ENCODE measurements at places on chromosomes 5 and 9.

- H3K4me1 ChIP-seq: no peaks in the 10 kb centered on the region
- peaks cover 5% of the 10 kb centered on the region for H3K27me3 ChIP-seq
- no peak overlapping the region for H3K4me3 ChIP-seq
- no peak for DNase-seq
These were observed 111.0 kb upstream of the LIFR start for GRCh38 chr5:38667499-38667776.

- no peak overlapping the region for H3K4me3 ChIP-seq
- no peaks in the 10 kb centered on the region for H3K36me3 ChIP-seq
- H3K4me1 ChIP-seq: no peaks in the 10 kb centered on the region
These were observed 25.7 kb upstream of the KCNV2 start for GRCh38 chr9:2691626-2692025.

GRCh38 chr5:39451276-39451941, 26.6 kb upstream of the DAB2 start:
- H3K4me1 ChIP-seq: no peaks in the 10 kb centered on the region
- DNase-seq: no peak
- no peak overlapping the region for H3K27ac ChIP-seq
- H3K4me3 ChIP-seq: no peak overlapping the region

DNA sequence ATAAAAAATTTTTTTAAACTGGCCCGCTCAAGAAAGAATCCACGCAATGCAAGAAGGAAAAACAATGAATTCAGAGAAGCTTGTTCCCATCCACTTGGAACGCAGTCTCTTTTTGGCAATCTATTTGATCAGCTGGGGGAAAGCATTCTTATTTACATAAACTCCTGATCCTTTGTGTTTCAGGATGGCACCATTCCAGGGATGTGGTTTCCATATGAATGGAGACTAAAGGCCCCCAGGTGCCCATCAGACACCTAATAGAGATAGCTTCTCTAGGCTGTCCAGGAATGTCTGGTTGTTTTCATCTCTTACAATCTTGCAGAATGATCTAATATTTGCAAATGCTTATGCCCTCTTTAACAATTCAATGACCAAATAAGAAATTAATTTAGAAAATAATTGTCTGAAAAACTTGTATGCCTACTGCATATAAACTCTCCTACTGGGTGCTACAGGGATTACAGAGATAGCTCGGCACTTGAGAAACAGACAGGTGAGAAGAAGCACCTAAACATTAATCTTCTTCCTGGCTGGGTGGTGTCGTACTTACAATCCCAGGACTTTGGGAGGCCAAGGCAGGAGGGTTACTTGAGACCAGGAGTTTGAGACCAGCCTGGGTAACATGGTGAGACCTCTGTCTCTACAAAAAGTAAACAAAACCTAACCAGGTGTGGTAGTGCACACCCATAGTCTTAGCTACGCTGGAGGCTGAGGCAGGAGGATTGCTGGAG, 3.0 kb upstream of the RASGRF2 start:
- H3K27ac ChIP-seq: no peak overlapping the region
- H3K36me3 ChIP-seq: no peaks in the 10 kb centered on the region
- no peak for DNase-seq

DNA sequence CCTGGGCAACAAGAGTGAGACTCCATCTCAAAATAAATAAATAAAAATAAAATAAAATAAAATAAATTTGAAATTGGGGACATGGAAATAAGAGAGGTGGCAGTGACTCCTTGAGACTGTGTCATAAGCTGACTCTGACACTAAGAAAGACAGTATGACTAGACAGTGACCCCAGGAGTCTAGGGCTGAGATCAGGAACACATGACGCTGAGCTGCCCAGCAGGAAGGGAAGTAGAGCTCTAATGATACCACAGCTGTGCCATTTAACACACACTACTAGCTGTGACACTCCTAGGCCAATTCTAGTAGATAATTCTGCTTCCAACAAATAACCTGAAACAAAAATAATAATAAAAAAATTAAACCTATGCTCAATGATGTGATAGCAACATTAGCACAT, 293.0 kb downstream of the SEC61B start:
- no peak overlapping the region for H3K27ac ChIP-seq
- no peak overlapping the region for H3K4me3 ChIP-seq
- H3K4me1 ChIP-seq: peaks cover 10% of the 10 kb centered on the region
- H3K36me3 ChIP-seq: no peaks in the 10 kb centered on the region
- H3K27me3 ChIP-seq: no peaks in the 10 kb centered on the region
- no peak for DNase-seq

- no peaks in the 10 kb centered on the region for H3K27me3 ChIP-seq
- H3K27ac ChIP-seq: peak overlapping the region; percentile 86
- H3K36me3 ChIP-seq: peaks cover 35% of the 10 kb centered on the region
- H3K4me1 ChIP-seq: peaks cover 29% of the 10 kb centered on the region
- peak overlapping the region; percentile 62 for H3K4me3 ChIP-seq
- DNase-seq: peak; percentile 54
These were observed 47.6 kb downstream of the PDCD1LG2 start for GRCh38 chr9:5557606-5558587.

GRCh38 chr5:38045446-38045845, 205.6 kb upstream of the GDNF start:
- H3K36me3 ChIP-seq: no peaks in the 10 kb centered on the region
- no peak overlapping the region for H3K27ac ChIP-seq
- no peaks in the 10 kb centered on the region for H3K4me1 ChIP-seq
- no peak for DNase-seq
- peaks cover 4% of the 10 kb centered on the region for H3K27me3 ChIP-seq

DNA sequence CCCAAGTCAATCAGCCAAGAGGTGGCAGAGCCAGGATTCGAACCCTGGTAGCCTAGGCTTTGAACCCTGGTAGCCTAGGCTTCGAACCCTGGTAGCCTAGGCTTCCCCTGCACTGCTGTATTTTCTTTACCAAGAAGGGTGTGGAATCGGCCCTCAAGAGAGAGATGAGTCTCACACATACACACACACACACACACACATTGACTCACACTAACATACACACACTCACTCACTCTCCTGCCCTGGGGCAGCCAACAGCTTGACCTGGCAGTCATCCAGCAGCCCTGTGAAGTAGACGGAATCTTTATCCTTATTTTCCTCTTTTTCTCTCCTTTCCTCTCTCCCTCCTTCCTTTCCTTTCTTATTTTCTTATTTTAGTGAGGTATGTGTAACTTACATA, 55.4 kb upstream of the RPL26L1 start:
- no peak overlapping the region for H3K4me3 ChIP-seq
- no peaks in the 10 kb centered on the region for H3K27me3 ChIP-seq
- DNase-seq: no peak
- H3K27ac ChIP-seq: no peak overlapping the region

DNA sequence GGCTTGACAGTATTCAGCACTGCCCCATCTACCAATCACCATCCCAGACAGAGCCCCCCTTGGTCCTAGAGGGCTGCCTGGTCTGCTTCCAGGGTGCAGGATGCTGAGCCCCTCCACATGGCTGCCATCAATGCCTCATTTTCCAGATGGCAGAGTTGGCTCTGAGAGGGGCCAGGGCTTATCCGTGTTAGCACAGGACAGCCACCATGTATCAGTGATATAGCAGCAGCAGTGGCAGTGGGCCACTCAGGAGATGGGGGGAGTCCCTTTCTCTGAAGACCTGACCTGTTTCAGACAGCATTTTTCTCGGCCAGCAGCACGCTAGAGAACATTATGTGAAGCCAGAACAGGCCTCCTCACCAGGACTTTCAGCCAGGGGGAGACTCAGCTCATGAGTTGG, 1.6 kb upstream of the SMIM32 start:
- H3K27ac ChIP-seq: no peak overlapping the region
- H3K4me1 ChIP-seq: no peaks in the 10 kb centered on the region
- DNase-seq: no peak
- H3K36me3 ChIP-seq: no peaks in the 10 kb centered on the region
- peaks cover 51% of the 10 kb centered on the region for H3K27me3 ChIP-seq
